ENCODE measurements at places on chromosomes 6 and 20. TPM values are rescaled to one million over a fixed set of nuclear protein-coding genes. Genes with fewer than 3 reads are reported as not detected.
A peak's percentile ranks its signal among the peaks of the same experiment; 100 is the strongest.

The C6orf141 gene
- total RNA-seq, result not detected

GRCh38 chr6:161370880-161371279 is 97.0 kb upstream of the AGPAT4 start:
- DNase-seq, result peak; percentile 86

The MYLK2 gene
- total RNA-seq, result under 0.01 TPM

GRCh38 chr6:20028562-20028961 is 183.7 kb downstream of the MBOAT1 start:
- DNase-seq, result no peak

DNA sequence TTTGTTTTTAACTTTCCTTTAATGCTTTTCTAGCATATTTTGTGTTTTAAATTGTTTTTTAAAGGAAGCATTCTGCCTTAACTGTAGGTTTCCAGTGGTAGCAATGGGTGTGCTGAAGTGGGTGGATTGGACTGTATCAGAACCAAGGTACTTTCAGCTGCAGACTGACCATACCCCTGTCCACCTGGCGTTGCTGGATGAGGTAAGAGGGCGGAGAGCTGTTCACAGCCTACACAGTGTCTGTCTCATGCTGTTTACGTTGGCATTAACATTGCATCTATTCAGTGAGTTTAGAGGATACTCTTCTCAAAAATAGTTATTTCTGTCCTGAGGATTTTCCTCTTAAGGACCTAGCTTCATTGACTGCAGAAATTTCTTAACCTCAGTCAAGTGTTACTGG is 11.9 kb downstream of the NELFCD start:
- DNase-seq, result peak; percentile 80

- peak; percentile 98 for DNase-seq
Measured at GRCh38 chr20:34955231-34956040, at the start of the genes GSS and MYH7B. GSS (minus strand) TSS chr20:34955806; CDS start chr20:34951852, 3,954 bp downstream. MYH7B (plus strand) TSS chr20:34955868; CDS start chr20:34978006, 22,138 bp downstream.

- no peak for DNase-seq
Measured at GRCh38 chr20:13868331-13868730, 83.5 kb downstream of the NDUFAF5 start.

GRCh38 chr6:165081944-165082532 is 227.4 kb downstream of the C6orf118 start:
- DNase-seq, result no peak

GRCh38 chr6:31908791-31909190 is 6.9 kb upstream of the ZBTB12 start:
- DNase-seq, result no peak

GRCh38 chr6:169959136-169960002 is 207.9 kb downstream of the ERMARD start:
- DNase-seq, result peak; percentile 73

DNA sequence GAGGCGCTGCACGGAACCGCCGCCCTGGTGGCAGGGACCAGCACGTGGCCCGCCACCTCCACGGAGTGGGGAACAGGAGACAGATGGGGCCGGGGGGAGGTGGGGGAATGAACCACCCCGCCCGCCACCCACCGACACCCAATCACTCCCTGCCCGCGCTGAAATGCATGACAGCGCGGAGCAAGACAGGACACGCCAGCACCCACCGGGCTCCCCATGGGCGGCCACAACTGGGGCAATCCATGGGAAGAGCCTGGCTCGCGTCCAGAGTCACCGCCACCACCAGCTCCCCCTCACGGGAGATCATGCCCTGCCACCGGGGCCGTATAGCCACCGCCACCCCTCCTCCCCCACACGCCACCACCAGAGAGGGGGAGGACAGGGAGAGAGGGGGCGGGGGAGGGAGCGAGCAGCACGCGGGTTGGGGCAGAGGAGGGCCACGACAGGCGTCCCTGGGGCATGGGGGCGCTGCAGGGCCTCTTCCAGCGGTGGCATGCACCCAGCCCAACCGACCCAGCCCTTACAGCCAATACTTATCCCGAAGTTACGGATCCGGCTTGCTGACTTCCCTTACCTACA is 744.3 kb upstream of the DEFB115 start:
- peak; percentile 58 for DNase-seq

GRCh38 chr6:12311106-12311505 is 20.9 kb downstream of the EDN1 start:
- no peak for DNase-seq

DNA sequence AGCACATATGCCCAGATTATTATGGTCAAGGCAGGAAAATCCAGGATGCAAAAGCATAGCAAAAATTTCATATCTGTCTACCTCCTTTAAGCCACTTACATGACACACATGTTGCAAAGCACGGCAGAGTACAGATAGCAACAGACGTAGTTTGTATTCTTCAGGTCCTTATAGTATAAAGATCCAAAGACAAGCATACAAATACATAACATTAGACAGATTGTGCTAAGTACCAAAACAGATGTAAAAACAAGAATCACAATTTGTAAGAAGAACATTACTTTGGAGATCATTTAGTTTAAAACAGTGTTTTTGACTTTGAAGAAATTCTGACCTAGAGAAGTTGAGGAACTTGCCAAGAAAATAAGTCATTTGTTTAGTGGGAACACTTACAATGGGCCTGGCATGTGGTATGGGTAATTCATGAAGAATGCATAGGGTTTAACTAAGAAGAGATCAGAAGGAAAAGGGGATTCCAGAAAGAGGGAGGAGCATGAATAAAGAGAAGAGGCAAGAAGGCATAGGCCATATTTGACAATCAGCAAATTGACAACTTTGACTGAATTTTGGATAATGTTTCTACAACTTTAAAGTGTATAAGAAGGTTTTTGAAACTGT is 30.6 kb upstream of the LMBRD1 start:
- no peak for DNase-seq

The CCN2 gene
- total RNA-seq, result 272 TPM

- DNase-seq, result no peak
Measured at GRCh38 chr6:100915876-100916275, 34.7 kb upstream of the ASCC3 start.

DNA sequence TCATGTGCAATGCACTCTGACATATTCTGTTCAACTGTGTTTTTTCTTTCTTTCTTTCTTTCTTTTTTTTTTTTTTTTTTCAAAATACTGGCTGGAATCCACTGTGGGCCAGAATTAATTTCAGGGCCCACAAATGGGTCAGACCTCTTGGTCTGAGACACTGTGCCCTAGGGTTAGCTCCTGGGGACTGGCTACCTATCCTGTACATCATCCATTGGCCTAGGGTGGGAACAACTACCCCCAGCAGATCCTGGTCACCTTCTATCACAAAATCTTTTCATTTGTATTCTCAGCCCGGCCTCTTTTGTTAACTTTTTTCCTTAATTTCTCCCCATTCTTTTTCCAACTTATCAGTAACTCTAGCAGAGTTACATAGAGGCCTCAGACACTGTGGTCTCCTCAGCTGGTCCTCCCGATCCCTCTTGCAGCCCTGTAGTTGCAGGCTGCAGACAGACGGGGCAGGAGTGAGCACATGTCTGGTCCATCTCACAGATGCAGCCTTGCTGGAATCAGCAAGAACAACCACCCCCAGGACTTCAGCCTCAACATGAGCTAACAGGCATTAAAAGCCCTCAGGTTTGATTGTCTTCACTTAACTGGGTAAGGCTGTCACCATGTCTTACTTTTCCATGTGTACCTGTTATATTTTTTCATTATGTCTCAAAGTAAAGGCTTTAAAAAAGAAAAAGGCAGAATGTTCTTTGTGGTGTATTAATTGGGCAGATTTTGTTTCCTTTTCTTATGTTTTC is 41.3 kb downstream of the TXLNB start:
- peak; percentile 44 for DNase-seq

- DNase-seq, result no peak
Measured at GRCh38 chr20:40781327-40782042, 92.4 kb upstream of the MAFB start.

The CLVS2 gene
- not detected for total RNA-seq

The RRAGD gene
- total RNA-seq, result 3.3 TPM

DNA sequence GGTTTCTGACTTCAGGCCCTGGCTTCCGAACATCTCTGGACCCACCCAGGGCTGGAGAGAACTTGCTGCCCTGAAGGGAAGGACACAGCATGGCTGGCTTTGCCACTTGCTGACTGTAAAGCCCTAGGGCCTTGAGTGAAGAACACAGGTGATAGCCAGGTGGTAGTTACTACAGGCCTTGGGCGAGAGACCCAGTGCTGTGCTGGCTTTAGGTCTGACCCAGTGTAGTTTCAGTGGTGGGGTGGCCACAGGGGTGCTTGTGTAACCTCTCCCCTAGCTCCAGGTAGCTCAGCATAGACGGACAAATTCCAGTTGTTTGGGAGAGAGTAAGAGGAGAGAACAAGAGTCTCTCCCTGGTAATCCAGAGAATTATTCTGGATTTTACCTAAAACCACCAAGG is 27.1 kb downstream of the NCOA6 start:
- DNase-seq, result no peak

DNA sequence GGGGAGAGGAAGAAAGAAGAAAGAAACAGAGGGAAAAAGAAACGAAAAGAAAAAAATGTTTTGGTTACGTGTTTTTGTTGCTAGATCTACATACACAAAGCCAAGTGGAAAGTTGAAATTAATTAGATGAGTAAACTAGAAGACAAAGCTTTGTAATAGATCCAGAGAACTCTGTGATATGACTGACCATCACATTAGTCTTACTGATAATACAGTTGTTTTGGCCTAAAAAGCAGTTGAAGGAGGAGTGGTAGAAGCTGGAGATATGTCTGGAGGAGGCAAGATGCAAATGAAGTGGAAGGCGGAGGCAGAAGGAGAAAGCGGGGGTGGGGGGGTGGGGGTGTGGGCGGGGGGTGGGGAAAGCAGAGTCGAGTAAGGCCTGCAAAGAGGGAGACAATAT is 500.1 kb upstream of the ID4 start:
- no peak for DNase-seq

The NKX2-2 gene
- not detected for total RNA-seq

The GGT7 gene
- 12.7 TPM for total RNA-seq

GRCh38 chr6:144922120-144922722 is 637.1 kb downstream of the UTRN start:
- DNase-seq, result peak; percentile 65

GRCh38 chr6:29216528-29216927 is 45.8 kb downstream of the OR2J2 start:
- no peak for DNase-seq

The AKAP7 gene
- total RNA-seq, result 4.0 TPM

GRCh38 chr20:40961686-40962640 is 66.7 kb upstream of the TOP1 start:
- DNase-seq, result peak; percentile 9

- peak; percentile 87 for DNase-seq
Measured at GRCh38 chr20:46022411-46023147, 6.4 kb upstream of the SLC12A5 start.

- DNase-seq, result no peak
Measured at GRCh38 chr6:158048589-158048988, 66.9 kb downstream of the SYNJ2 start.

The CDSN gene
- total RNA-seq, result not detected

The TAGAP gene
- not detected for total RNA-seq

GRCh38 chr20:35091816-35092523 is 637 bp downstream of the TRPC4AP start:
- DNase-seq, result peak; percentile 52

All from osteoblast (primary cell).